ENCODE measurements at places on chromosomes 6 and 20.
A peak's percentile ranks its signal among the peaks of the same experiment; 100 is the strongest.

- DNase-seq: no peak
Observed at GRCh38 chr20:61499859-61500554, 247.9 kb downstream of the CDH4 start.

DNA sequence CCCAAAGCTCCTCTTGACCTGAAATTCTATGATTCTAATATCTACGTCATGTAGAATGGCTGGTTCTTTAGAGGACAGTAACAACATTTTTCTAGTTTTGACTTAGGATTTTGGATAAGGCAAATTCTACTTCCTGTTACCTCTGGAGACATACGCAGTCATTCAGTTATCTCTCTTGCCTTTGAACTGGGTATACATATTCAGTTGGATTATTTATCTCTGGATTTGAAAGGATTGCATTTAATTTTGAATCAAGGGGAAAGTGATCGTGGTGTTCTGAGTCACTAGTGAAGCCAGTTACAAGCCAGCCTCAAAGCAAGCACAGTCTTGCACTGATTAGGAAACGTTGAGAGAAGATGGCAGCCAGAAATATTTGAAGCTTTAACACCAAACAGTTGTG, 35.3 kb upstream of the BCAS1 start:
- no peak for DNase-seq

GRCh38 chr6:158257425-158257759, 54.9 kb upstream of the TULP4 start:
- no peak for DNase-seq

GRCh38 chr20:12153628-12154027, 235.9 kb downstream of the BTBD3 start:
- DNase-seq: no peak

DNA sequence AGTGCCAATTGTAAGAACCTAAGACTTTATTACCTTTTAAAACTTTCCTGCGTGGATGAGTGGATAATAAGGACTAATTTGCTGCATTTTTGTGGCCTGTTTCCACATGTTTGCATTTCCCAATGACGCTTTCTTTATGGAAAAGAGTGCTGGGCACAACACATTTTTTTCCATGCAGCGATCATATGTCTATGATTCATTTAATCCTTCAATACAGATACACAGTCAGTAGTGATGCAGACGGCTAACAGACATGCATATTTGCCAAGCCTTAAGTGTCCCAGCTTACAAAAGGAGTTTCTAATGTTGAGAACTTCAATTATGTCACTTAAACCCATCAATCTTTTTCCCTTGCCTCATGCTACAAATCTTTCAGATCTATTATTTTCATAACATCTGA, 239.8 kb upstream of the PREP start:
- DNase-seq: no peak

DNA sequence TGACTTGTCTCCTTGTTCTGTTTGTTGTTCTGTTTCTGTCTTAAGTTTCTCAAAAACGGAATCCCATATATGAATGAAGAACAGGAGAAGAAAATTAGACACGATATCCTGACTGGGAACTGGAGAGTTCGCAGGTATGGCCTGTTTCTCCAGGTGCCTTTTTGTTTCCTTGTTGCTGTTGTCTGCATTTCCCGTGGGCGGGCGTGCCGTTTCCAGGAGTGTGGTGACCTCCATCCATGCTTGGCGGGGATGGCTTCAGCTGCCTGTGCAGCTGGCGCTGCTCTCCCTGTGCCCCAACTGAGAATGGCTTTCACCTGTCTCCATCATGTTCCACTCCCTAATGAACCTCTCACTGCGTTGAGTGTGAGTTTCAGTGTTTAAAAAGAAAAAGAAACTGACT, 4.4 kb downstream of the PNLDC1 start:
- DNase-seq: no peak

DNA sequence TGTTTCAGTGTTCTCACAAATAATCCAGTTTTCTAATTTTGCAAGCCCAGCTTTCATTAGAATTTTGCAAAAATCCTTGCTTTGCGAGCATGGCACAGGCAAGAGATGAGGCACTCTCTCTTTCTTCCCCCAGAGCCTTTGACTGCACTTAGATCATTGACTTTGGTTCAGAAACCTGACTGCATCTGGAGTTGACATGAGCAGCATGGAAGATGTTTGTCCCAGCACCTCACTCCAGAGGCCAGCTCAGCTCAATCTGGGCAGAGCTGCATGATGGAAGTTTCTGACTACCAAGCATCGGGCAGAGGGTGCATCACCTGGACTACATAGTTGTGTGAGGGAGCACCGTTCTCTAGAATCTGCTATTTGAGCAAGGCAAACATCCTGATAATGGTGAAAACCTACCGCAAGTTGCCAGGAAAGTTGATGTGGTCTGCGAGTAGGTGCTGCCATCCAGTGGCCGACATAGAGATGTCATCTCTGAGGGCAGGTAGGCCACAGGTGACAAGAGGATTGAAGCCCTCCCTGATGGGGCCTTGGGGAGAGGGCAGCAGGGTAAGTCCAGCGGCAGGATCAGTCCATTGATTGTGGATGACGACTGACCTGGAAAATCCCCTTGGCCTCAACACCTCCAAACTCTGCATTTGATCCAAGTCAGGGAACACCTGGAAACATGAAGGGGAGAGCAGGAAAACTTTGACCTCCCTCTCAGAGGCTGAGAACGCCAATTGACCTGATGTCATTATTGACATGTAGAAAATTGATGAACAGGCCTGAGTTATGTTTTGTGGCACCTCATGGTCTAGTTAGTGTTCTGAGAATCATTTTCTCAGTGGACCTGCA, 3.8 kb upstream of the LPA start:
- DNase-seq: peak; percentile 50

DNA sequence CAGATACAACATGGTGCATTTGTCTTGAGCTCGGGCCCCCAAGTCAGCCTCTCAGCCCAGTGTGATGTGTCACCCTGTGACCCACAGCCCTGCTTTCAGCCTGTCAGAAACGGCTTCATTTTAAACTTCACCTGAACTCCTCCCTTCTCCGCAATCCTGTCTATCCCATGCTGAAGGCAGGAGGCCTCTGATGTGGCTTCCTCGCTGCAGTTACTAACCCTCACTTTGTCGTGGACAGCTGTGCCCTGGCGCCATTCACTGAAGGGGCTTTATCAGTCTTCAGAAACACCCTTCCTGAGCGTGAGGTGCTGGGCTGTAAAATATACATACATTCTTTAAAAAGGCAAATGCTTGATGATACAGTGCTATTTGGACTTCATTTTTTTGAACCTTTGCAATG, 7.9 kb upstream of the ENTPD6 start:
- no peak for DNase-seq

- no peak for DNase-seq
Observed at GRCh38 chr6:25953733-25954132, 8.9 kb upstream of the TRIM38 start.

DNA sequence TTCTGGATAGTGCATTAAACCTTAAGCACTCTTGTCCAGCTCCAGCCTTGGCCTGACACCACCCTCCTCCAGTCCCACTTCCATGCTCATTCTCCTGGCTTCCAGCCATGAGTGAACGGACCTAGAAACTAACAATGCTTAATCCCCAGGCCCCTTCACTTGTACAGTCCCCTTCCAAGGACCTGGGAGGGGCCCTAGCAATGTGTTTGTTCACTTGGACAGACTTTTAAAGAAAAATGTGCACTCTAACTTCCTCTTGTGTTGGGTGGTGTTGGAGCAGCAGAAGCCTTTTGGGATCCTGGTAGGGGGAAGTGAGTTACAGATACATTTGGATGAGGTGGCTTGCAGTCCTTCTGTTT, 48.9 kb upstream of the CCN6 start:
- DNase-seq: no peak

DNA sequence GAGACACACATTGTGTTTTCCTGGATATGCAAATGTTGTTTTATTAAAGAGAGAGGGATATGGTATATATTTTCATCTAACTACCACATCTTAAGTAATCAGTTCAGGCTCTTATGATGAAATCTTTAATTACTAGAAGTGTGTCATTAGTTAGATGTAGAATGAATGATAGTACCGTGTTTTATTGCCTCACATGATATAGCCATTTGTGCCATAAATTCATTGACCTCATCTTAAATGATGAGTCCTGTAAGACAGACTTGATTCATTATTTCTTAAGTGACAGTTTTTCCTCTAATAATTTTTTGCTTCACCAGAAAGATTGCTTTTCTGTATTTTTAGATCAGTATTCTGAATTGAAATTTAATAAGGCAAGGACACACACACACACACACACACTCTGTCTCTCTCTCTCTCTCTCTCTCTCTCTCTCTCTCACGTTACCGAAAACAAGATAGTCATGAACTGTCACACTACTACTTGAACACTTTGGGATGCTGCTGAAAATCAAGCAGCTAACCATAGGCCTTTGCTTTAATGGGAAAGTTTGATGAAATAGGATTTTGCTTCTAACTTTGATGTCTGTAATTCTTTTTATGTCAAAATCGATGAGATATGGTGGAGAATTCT, 140.5 kb downstream of the SOBP start:
- no peak for DNase-seq

DNA sequence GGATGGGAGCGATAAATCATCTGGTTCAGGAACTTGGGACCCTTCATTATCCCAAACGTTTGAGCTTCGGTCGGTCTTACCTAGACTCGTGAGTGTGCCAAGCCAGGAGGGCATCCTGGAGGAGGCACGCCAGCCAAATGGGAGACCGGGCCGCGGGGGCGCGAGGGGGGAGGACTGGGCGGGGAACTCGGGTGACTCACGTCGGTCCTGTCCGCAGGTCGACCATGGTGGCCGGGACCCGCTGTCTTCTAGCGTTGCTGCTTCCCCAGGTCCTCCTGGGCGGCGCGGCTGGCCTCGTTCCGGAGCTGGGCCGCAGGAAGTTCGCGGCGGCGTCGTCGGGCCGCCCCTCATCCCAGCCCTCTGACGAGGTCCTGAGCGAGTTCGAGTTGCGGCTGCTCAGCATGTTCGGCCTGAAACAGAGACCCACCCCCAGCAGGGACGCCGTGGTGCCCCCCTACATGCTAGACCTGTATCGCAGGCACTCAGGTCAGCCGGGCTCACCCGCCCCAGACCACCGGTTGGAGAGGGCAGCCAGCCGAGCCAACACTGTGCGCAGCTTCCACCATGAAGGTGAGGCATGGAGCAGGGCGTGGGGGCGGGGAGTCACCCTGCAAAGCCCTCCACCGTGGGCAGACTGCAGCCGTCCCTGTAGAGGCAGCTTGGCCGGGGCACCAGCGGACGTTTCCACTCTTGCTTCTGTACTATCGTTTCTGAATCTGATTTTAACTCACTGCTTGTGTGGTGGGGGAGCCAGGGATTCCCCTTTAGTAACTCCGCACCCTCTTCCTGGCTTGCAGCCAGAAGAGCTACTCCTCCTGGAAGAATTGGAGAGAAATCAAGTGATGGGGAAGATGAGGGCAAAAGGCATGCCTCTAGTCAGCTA, 2.7 kb downstream of the BMP2 start:
- DNase-seq: no peak

DNA sequence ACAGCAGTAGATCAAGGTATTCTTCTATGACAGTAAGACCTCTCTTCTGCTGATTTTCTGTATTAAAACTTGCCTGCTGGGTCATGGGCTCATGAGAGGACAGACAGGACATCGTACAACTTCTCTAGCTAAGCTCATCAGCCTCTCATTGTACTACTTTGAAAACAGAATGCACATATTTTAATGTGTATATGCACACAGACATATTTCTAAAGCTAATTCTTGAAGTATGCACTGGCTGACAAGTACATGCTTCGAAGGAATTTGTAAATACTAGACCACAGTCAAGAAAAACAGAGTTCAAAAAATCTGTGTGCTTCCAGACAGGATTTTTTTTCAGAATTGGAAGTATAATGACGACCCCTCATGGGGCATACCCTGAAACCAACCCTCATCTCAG, 81.7 kb upstream of the CD83 start:
- DNase-seq: no peak

DNA sequence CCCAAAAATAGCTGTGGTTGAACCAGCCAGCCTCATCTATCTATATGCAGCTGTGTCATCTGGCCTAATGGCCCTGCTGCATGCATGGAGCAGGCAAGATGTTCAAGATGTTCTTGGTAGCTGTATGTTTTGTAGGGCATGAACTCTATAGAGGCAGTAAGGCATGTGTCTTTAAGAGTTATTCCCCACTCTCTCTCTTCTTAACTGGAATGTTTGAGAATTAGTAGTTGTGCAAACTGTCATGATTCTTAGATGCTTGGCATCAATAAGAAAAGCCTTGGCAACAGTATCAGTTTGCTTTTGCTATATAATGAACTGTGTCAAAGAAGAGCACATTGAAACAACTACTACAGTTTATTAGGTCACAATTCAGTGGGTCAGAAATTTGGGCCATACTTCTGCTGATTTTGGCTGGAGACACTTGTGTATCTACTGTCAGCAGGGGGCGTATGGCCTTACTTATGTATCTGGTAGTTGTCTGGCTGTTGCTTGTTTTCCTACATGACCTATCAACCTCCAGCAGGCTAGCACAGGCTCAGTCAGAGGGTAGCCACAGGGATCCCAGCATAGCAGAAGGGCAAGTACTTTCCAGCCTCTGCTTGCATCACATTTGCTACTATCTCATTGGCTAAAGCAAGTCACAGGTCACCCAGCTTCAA, 56.1 kb upstream of the LAMP5 start:
- peak; percentile 13 for DNase-seq

GRCh38 chr6:154266560-154267099, 90.0 kb downstream of the IPCEF1 start:
- DNase-seq: no peak

DNA sequence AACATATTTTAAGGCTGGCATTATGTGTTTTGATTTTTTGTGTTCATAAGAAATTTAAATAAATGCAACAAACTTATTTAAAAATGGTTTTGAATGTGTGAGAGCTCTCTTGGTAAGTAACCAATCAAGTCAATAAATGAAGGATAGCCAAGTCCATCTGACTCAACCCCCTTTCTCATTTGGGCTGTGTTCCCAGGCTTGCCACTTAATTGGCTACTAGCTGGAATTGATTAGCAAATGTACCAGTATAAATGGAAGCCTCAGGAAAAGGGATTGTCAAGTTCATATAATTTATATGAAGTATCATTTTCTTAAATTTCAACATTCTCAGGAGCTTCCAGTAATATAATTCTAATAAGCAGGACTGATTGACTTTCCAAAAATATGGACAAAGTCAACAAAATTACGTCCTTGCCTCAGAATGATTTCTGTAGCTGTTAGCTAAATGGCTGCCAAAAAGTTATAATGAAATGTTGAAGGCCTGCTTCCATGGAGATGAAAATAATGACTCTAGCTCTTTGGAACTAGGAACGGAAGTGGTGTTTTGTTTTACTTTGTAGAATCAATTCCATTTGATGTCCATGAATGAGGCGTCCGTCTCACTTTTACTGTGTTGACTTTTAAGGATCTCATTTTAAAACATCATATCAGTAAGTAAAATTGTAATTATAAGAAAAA, 614.9 kb downstream of the CDH26 start:
- DNase-seq: no peak

GRCh38 chr6:30570263-30570662, 979 bp upstream of the ABCF1 start:
- DNase-seq: no peak
